ENCODE measurements at places on chromosomes 12 and 14.

DNA sequence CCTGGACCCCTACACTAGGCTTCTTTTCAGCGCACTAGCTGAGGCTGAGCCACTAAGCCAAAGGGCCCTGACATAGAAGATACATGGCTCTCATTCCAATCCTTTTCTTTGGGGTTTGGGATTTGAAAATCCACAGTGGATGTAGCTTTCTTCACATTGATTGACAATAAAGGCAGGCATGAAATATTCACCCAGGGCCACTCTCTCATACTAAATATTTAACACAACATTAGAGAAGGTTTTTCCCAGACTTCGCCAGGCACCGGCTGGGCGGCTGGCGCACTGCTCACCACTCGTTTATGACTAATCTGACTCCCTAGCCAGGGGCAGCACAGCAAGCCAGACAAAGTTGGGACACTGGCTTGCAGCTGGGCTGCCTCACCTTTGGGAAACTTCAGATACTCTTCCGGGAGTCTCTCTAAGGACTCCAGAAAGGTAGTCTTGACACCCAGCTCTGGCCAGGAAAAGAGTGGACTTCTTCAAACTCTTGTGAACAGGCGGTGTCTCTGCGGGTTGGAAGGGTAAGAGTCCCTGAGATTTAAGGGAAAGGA lies 699 bp upstream of the HOXC11 start:
- no peak for DNase-seq

DNA sequence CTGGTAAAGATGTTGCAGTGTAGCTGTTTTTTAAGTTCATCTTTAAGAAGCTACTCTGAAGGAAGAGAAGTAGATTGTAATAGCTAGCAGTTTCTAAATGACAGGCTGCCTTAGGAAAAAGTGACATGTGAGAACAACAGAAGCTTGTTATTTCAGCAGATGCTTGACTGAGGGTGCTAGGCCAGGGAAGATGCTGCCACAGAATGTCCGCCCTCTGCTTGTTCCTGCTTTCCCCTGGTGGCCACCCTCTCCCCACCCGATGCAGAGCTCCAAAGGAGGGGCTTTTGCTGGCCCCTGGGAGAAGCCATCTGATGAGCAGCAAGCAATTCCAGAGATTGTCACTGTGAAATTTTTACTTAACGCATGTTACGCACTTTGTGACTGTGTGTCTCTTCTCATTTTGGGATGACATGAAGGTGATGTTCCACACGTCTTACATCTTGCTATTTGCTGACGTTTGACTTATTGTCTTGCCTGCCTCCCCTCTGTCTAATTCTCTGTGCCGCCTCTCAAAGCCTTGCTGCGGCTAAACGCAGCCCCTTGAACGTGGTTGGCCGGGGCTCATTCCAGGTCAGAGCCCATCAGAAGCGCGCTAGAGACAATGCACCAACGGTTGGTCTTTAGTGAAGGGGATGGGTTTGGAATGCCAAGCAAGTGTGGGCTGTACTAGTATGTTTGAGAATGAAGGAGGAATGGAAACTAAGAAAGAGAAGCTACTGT lies 44.8 kb downstream of the WDR20 start:
- no peak for DNase-seq

DNA sequence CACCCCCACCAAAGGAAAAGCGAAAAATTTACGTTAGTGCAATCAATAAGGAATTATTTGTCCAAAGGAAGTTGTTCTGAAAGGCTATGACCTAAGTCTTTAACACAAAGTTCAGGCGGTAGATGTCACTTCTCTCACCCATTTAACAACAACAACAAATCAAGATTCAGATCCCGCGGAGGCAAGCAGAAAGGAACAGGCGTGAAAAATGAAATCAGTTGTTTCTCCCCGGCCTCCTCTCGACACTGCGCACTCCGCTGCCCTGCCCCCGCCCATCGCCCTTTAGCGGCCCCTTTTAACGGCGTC lies 1.4 kb downstream of the DENND5B start:
- peak; percentile 85 for DNase-seq

DNA sequence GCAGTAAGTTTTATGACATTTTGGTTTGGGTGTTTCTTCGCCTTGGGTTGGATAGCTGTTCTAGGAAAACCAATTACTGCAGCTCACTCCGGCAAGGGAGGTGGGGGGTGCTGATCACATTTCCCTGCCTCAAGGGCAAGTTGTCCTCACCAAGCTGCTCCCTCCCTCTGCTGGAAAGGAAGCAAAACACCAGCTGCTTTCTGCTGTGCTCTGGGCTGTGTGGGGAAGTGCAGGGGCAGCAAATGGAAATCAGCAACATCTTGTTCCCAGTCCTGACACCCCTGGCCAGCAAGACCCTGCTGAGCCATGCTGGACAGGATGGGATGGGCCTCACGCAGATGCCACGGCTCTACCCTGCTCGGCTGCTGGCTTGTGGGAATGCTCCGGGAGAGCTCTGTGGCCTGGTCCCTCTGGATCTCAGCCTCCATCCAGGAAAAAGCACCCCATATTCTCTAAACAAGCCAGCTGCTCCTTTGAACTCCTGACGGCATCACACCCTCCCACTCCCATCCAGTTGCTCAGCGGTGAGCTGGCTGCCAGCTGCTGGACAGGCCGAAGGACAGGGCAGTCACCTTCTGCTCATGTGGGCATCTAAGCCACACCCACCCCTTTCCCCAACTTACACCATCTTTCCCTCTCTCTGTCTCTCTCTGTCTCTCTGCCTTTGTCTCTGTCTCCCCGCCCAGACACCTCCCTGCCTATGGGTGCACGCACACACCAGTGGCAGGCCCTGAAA lies 52.4 kb upstream of the EIF5 start:
- peak; percentile 62 for DNase-seq

GRCh38 chr12:6826734-6827436 lies 1.3 kb upstream of the P3H3 start:
- DNase-seq: no peak

- peak; percentile 28 for DNase-seq
Measured at GRCh38 chr14:35121026-35121886, 534 bp downstream of the PPP2R3C start.

- DNase-seq: no peak
Measured at GRCh38 chr14:34180869-34181268, 230.0 kb upstream of the EGLN3 start.

DNA sequence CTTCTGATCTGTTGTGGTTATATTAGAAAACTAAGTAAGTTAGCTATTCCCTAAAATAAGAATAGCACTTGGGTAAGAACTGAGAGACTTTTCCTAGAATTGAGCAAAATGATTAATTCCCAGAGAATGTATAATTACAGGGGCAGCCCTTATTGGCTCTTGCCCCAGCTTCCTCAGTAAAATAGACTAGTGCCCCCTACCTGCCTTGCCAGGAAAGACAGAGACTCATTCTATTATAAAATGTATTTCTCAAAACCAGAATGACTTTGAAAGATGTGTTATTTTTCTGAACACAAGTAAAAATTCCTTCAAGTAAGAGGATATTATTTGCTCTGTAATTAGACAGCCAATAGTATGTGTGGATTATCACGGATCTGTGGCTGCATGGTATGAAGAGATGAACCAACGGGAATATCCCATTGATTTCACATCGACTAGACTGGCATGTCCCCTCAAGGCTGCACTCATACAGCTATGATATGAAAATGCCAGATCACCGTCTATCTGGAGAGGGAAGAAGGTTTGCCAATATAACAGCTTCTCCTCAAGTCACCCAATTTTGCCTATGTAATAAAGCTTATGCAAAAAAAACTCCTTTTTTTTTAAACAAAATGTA lies 7.4 kb upstream of the GLRX5 start:
- DNase-seq: peak; percentile 59

- DNase-seq: no peak
Measured at GRCh38 chr14:35952584-35952983, 126.4 kb downstream of the BRMS1L start.

GRCh38 chr14:71166180-71166837 lies 259.1 kb downstream of the PCNX1 start:
- peak; percentile 84 for DNase-seq

DNA sequence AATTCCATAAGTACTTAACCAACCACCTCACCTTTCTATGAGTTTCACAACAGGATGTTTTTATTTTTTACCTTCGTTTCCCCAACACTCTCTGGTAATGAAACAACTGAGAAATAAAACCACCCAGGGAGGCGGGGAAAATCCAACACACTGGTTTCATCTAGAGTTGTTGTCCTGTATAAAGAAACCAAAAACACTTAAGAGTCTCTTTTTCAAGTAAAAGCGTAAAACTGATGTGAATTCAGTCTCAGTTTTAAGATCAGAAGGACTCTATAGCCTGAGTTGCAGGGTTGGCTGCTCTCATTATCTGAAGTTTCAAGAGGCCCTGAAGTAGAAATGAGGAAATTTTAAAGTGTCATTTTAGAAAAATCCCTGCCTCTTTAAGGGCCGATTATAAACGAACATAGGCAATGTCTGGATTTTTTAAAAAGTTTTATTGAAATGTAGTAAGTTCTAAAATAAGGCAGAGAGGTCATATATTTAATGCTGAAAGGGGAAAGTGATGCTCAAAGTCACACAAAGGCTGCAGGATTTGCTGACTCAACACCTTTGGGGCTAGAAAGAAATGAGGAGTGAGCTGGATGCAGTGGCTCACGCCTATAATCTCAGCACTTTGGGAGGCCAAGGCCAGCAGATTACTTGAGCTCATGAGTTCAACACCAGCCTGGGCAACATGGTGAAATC lies 27.2 kb downstream of the HIGD1C start:
- DNase-seq: no peak

DNA sequence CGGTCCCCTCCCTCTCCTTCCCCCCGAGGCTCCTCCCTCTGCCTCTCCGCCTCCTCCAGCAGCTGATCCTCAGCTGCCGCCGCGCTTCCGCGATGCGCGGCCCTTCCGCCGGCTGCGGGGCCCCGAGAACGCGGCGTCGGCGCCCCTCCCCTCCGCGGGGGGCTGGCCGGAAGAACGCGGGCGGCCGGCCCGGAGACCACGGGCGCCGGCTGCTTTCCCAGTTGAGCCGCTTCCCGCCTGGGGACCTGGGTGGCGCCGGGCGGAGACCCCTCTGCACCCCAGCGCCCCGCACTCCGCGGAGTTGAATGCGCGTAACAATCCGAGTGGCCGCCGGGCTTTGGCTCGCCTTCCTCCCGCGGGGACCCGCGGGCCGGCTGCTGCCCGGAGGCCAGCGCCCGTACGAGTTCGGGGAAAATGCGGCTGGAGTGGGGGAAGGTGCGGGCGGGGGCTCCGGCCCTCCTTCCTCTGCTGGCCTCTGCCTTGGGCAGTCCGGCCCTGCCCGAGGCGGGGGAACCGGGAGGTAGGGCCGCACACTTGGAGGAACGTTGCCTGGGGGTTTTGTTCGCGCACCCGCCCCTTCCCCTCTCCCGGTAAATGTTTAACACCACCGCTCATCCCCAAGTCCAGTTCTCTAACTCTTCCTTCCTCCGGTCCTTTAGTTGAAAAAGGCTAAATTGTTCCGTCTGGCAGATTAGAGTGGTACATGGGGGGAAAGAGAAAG lies 393 bp upstream of the DCAF5 start:
- DNase-seq: peak; percentile 92

DNA sequence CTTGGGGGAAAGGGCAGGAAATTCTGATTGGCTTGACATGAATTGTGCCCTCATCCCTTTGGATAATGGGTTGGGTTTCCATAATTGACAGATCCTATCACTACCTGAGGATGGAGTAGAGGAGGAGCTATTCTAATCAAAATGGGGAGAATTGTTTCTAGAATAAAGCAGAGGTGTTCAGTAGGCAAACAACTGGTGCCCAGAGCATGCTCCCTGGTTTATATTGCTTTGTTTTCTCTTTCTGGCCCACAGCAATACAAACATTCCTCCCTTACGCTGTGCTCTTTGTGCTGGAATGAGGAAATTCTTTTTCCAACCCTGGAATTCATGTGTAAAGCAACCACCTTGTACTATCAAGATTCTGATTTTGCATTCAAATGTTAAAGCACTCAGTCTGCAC lies 147.4 kb downstream of the RASSF9 start:
- DNase-seq: no peak

DNA sequence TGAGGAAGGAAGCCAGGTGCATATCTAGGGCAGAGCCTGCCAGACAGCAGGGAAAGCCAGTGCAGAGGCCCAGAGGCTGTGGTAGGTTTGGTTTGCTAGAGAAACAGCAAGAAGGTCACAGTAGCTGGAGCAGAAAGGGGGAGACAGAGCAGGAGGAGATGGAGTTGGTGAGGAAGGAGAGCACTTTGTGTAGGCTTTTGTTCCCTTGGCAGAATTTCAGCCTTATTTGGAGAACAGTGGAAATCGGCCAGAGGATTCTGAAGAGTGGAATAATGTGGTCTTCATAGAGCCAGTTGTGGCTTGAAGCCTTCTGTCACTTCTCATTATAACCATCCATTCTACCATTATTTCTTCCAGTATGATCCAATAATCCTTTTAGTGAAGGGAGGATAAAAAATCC lies 212.9 kb upstream of the FAR2 start:
- DNase-seq: no peak

DNA sequence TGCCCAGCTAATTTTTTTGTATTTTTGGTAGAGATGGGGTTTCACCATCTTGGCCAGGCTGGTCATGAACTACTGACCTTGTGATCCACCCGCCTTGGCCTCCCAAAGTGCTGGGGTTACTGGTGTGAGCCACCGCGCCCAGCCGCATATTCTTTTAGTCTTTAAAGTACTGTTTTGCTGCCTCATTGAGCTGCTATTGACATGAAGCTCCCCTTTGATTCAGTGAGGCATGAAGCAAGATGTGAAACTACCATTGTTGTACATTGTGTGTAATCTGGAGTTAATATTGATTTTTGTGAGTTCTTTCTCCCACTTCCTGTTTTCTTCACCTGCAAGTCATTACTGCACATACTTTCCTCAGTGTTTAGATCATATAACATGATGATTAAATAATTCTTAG lies 80.8 kb downstream of the MNAT1 start:
- no peak for DNase-seq

GRCh38 chr12:55658635-55659391 lies 22.1 kb downstream of the OR10P1 start:
- no peak for DNase-seq

- no peak for DNase-seq
Measured at GRCh38 chr12:48681399-48681709, 684 bp downstream of the KANSL2 start.

DNA sequence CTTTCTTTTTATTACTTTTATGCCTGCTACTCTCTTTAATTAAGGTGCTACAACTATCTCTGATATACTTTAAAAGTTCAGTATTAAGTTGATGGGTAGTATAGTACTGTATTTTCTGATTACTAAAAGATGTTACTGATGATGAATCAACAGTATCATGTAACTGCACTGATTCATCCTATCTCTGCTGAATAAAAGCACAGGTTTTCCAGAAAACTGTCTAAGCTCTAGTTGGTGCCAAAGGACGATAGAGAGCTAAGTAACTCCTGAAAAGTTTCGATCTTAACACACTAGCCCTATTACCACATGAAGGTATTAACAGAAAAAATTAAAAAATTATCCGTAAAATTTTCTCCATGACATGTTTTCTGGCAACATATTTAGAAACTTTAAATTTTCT lies 2.1 kb downstream of the SCAF11 start:
- DNase-seq: no peak

- DNase-seq: peak; percentile 42
Measured at GRCh38 chr12:11650286-11651281, 1.1 kb downstream of the ETV6 start.

Measured in ACHN (cell line).